T-helper 17 cell (primary cell): ENCODE measurements at places on chromosomes 2 and 18. TPM values are rescaled to one million over a fixed set of nuclear protein-coding genes. Genes with fewer than 3 reads are reported as not detected.

Gene TMEM37
- total RNA-seq = not detected

Gene AMER3
- not detected for total RNA-seq

Gene C2orf15
- total RNA-seq = 2.7 TPM

Gene MPP4
- total RNA-seq = 0.17 TPM

Gene CXCR1
- not detected for total RNA-seq

Gene MTA3
- 25.2 TPM for total RNA-seq

Gene RMC1
- total RNA-seq = 72.2 TPM

Gene ALLC
- total RNA-seq = not detected

Gene SCN9A
- 0.21 TPM for total RNA-seq

Gene RBMS1
- 110 TPM for total RNA-seq

Gene AGXT
- total RNA-seq = not detected

Gene TMEM178A
- total RNA-seq = 0.89 TPM

Gene VIL1
- 6.2 TPM for total RNA-seq

Gene TTC27
- 22.5 TPM for total RNA-seq

Gene RUFY4
- total RNA-seq = 0.77 TPM

Gene KCNS3
- not detected for total RNA-seq

Gene KIF5C
- 41.6 TPM for total RNA-seq

Gene REG1B
- not detected for total RNA-seq

Gene PXDN
- not detected for total RNA-seq

Gene FEV
- not detected for total RNA-seq

Gene UGGT1
- 37.1 TPM for total RNA-seq

Gene TUBA4B
- total RNA-seq = not detected

Gene DDX18
- 146 TPM for total RNA-seq

Gene RNF152
- 2.1 TPM for total RNA-seq

Gene ALPI
- not detected for total RNA-seq

Gene GATA6
- total RNA-seq = not detected

Gene IFIH1
- 50.3 TPM for total RNA-seq

Gene CERKL
- total RNA-seq = not detected

Gene POTEJ
- total RNA-seq = not detected

Gene SLC38A11
- total RNA-seq = 1.6 TPM

Gene CPO
- not detected for total RNA-seq

Gene POTEC
- total RNA-seq = not detected

Gene LRRTM4
- total RNA-seq = not detected

Gene LAMA1
- total RNA-seq = not detected

Gene NEUROD1
- not detected for total RNA-seq

Gene ALPP
- total RNA-seq = 0.29 TPM

Gene UGT1A8
- not detected for total RNA-seq

Gene LYG2
- total RNA-seq = not detected

Gene GCG
- total RNA-seq = not detected

Gene HTR2B
- total RNA-seq = not detected
